ENCODE measurements at places on chromosomes 16 and 17.

DNA sequence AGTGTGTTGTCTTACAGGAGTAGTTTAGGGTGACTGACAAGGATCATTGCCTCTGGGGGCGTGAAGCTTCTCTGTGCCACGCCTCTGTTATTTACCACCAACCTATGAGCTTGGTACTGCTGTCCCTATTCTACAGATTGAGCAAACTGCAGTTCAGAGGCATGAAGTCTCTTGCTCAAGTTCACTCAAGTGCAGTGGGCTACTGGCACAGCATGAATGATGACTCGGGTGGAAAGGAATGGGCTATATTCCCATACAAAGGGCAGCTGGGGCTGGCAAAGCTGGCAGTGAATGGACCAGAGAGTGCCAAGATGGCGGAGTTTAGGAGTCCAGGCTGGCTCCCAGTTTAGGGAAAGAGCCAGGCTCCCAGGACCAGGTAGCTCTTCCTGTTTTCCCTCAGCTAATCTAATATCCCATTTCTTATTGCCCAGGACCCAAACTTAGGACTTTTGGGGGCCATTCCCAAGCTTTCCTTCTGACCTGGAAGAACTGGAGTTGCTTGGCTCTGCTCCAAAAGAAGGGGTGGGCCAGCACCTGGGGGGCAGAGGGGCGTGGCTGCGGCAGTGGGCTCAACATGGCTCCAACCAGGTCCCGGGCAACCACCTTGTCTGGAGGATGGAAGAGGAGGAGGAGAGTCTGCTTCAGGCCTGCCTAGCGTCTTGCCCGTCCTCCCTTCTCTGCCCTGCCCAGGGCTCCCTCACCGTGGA is 12.9 kb downstream of the PLK1 start:
- DNase-seq, result no peak

DNA sequence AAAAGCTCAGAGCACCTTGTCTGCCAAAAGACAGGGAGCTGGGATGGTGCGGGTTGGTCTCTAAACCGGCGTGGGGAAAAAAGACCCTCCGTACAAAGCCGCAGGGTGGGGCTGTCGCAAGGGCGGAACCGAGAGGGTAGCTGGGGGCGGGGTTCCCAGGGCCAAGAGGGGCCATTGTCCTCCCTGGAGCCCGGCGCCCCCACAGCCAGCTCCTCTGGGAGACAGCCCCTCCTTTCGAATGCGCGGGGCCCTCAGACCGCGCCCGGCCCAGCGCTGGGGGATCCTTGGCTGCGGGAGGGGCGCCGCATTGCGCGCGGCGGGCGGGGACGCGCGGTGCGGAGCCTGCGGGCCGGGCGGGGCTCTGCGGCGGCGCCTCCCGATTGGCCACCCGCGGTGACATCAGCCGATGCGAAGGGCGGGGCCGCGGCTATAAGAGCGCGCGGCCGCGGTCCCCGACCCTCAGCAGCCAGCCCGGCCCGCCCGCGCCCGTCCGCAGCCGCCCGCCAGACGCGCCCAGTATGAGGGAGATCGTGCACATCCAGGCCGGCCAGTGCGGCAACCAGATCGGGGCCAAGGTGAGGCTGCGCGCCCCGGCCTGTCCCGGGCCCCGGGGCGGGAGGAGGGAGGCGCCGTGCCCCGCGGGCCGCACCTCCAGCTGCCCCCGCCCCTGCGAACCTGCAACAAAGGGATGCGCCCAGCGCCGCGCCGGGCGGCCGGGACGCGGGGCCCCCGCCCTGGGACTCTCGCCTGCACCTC is at the start of gene TUBB3:
TUBB3 (plus strand) TSS at position 459 of the 756 bp plus-strand sequence; CDS start at position 519, 60 bp downstream.
- peak; percentile 61 for DNase-seq

- DNase-seq, result no peak
These were observed 1.2 kb upstream of the NFATC3 start for GRCh38 chr16:68083861-68084503.

GRCh38 chr17:36703860-36704266 is 102.5 kb downstream of the MRM1 start:
- no peak for DNase-seq

- no peak for DNase-seq
These were observed 119.2 kb downstream of the RPTOR start for GRCh38 chr17:80663781-80664206.

DNA sequence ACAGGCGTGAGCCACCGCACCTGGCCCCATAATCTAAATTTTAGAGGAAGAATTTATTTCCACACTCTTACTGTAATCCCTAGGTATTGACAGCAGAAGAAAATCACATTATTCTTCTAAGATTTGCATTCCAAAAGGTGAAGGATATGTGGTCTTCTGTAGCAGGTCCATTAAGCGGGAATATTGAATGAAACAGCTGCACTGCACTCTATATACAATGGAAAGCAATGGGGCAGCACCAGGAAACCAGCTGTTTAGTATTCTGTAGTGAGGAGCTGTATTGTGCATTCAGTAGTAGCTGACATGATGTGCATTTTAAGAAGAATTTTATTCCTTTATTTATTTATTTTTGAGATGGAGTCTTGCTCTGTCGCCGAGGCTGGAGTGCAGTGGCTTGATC is 49.6 kb downstream of the PSMD12 start:
- no peak for DNase-seq

GRCh38 chr16:57128771-57129389 is 36.5 kb downstream of the CPNE2 start:
- DNase-seq, result no peak

- DNase-seq, result peak; percentile 61
These were observed 181.2 kb upstream of the AXIN2 start for GRCh38 chr17:65742403-65743307.

GRCh38 chr16:68553186-68553585 is 14.1 kb downstream of the ZFP90 start:
- no peak for DNase-seq

DNA sequence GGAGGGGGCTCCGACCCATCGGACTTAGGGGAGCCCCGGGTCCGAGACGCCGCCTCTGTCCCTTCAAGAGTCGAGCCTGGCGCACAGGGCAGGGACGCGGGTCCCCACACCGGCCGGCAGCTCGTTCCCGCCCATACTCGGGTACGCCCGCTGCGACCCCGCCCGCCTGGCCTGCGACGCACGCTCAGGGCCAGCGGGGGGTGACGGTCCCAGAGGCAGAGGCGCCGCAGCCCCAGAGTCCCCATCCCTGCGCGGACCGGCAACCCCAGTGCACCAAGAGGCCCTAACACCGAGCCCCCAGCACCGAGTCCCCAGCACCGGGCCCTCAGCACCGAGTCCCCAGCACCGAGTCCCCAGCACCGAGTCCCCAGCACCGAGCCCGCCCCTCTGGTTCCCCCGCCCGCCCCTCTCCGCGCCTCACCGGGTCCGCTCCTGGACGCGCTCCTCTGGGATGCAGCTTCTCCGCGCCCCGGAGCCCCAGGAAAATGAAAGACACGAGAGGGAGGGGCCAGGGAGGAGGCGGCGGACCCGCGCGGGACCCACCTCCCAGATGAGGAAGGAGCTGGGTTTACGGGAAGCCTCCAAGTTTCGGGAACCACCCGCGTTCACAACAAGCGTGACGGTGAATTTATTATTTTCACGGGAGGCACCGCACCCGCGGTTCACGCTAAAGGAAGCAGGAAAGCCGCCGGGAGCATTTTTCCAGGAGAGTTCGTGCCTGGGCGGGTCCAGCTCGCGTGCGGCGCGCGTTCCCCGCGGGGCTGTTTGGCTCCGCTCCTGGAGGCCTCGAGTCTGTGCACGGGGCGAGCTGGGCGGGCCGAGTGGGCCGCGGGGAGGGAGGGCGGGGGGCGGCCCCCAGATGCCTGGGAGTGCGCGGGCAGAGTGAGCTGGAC is at the start of gene SECTM1:
SECTM1 (minus strand) TSS at position 488 of the 893 bp plus-strand sequence. CDS start 6,526 bp downstream, outside the sequence.
- DNase-seq, result no peak

- no peak for DNase-seq
These were observed 11.0 kb upstream of the MVD start for GRCh38 chr16:88673716-88674379.

- no peak for DNase-seq
These were observed 254.5 kb upstream of the CACNG5 start for GRCh38 chr17:66580184-66580955.

DNA sequence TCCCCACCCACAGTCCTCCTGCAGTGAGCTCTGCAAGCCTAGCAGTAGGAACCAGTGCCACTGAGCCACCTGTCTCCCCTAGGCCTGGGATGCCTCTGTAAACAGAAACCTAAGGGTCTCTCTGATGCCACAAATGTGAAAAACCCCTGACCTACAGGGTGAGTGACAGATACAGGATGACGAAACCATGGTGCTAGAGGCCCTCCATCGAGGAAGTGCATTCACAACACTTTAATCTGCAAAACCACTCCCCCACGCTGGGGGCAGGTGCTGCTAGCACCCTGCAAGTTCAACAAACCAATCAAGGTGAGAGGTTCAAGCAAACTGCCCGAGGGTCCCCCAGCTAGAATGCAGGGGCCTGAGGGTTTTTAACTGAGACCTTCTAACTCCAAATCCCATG is 59.5 kb downstream of the CDYL2 start:
- DNase-seq, result no peak

- DNase-seq, result no peak
These were observed 2.1 kb upstream of the CUEDC1 start for GRCh38 chr17:57957120-57957850.

DNA sequence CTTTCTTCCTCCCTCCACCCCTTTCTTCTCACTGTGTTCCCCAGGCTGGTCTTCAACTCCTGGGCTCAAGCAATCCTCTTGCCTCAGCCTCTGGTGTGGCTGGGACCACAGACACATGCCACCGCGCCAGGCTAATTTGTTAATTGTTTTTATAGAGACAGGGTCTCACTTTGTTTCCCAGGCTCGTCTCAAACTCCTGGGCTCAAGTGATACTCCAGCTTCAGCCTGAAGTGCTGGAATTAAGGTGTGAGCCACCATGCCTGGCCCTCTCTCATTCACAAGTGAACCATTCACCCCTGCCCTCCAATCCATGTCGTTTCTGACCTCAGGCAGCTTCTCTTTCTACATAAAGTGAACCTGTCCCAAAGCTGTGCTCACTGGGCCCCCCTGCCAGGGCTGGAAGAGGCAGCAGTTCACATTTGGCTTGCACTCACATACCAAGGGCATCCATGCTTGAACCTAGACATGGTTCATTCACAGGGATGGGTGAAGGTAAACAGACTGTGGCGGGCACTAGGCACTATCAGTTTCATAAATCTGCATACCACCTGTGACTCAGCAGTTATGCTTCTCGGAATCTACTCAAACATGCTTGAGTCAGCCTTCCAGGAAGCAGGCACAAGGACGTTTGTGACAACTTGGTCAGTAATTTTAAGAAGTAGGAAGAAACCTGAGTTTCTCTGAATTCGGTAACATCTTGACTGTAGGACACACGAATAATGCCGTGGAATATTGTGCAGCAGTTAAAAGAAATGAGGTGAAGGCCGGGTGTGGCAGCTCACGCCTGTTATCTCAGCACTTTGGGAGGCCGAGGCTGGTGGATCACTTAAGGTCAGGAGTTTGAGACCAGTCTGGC is 6.0 kb upstream of the RNF213 start:
- peak; percentile 66 for DNase-seq

DNA sequence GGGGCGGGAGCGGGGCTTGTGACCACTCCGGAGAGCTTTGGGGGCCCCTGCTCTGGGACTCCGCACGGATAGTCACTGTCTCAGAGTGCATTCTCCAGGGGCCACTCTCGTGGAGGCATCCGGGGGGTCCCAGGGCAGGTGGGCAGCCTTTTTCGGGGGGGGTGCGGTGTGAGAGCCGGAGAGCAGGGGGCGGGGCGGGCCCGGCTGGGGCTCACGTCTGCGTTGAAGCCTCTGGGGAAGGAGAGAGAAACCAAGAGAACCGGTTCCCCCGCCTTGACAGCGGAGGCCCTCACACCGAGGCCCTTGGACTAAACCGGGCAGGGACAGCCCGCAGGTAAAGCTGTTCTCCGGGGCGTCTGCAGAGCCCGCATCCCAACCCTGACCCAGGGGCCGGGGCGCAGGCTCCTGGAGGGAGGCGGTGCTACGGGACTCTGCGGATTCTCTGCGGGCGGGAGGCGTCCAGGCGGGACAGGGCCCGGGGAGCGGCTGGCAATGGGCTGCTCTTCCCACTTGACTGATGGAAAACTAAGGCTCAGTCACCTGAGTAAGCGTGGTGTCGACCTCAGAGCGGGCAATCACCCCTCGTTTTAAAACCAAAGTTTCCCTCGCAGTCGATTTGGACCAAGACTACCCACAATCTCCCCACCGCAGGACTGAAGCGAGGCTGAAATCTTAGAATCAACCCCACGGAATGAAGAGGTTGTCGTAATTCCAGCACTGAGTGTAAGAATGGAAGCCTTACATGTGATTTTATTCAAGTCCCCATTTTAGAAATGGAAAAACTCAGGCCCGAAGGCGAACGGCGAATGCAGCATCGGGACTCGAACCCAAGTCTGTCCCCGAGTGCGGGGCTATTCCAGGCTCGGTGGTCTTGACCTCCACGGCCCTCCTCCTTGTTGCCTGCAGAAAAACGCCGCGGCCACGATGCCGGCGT is 49.6 kb upstream of the AMZ2 start:
- no peak for DNase-seq

DNA sequence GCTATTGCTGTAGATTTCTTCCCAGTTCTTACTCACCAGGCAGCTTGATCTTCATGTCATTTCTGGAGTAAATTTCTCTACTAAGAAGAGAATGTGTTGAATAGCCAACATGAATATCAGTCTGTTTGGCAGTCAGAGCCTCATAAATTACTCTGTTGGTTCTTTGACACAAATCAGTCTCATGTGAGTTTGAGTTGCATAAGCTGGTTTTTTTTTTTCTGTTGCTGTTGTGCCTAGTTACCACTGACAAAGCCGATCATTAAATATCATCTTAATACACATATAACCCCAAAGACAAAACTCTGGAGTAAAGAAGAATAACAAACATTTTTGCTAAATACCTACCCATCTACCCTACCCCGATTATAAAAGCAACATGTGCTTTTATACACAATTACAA is 240.5 kb upstream of the KCNJ16 start:
- DNase-seq, result no peak

- no peak for DNase-seq
These were observed 242.5 kb upstream of the SOX9 start for GRCh38 chr17:71878271-71878670.

GRCh38 chr17:67435122-67435521 is 58.0 kb downstream of the PITPNC1 start:
- DNase-seq, result no peak

DNA sequence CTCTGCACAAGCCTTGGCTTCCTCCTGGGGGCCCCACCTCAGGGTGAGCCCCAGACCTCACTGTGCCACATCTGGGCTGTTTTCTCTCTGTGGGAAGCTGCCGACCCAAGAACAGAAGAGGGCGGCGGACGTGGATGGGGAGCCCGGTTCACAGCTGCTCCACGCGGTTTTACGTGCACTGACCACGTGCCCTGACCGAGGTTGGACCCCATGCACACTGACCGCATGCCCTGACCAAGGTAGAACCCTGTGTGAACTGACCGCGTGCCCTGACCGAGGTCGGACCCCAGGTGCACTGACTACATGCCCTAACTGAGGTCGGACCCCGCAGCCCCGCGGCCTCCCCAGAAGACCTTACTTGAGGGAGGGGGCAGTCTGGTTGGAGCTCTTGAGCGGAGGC is 19.6 kb downstream of the CEP131 start:
- DNase-seq, result no peak

All from fibroblast of skin of left biceps (primary cell).